ENCODE measurements at places on chromosomes 6 and 20.

DNA sequence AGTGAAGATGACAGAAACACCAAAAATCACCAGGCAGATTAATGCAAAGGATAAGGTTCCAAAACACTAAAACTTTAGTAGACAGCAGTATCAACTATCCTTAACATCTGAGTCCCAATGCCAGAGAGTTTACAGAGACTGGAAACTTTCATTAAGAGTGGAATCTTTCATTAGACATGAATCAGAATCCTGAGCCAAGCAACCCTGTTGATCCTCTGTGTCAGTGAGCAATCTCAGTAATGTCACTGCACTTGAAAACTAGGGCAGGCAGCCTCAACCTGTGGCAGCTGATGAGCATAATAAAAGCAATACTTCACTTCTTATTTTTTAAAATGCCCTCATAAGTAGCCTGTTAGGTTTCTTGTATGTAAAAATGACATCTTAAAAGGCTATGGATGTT, 252.8 kb upstream of the PLN start:
- no peak for DNase-seq

GRCh38 chr6:152472325-152472724, 164.8 kb downstream of the SYNE1 start:
- DNase-seq: no peak

GRCh38 chr6:7636151-7636550, 46.2 kb downstream of the SNRNP48 start:
- no peak for DNase-seq

- DNase-seq: no peak
Observed at GRCh38 chr6:127464881-127465459, 5.8 kb upstream of the KIAA0408 start.

GRCh38 chr6:156955494-156956183, 178.5 kb downstream of the ARID1B start:
- DNase-seq: no peak

DNA sequence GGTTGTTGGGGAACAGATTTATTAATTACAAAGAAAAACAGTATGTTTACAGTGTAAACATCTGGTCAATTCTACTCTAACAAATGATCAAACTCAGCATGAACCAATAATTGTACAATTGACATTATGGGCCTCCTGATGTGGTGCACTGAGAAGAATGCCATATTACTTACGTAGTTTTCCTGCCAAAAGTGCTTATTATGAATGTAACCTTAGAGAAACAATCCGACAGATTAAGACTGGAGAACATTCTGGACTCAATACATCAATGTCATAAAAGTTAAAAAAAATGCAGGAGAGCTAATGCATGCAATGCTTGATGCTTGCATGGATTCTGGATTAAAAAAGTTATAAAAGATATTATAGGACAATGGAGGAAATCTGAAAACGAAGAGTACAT, 69.0 kb downstream of the LYRM4 start:
- DNase-seq: no peak

GRCh38 chr6:37565267-37566110, 65.8 kb upstream of the CCDC167 start:
- DNase-seq: no peak

DNA sequence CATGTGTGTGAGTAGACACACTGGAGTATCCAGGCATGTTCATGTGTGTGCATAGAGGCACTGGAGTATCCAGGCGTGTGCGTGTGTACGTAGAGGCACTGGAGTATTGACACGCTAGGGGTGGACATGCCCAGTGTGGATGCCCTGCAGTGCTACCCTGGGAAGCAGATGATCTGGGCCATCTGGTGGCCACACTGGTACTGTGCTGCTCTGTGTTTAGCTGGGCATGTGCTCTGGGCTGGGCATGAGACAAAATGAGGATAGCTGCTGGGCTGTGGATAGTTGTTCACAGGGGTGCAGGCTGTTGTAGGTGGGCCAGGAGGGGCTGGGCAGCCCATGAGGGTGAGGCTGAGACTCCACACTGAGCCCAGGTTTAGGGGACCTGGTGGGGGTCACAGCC, 24.0 kb upstream of the NPBWR2 start:
- DNase-seq: no peak

DNA sequence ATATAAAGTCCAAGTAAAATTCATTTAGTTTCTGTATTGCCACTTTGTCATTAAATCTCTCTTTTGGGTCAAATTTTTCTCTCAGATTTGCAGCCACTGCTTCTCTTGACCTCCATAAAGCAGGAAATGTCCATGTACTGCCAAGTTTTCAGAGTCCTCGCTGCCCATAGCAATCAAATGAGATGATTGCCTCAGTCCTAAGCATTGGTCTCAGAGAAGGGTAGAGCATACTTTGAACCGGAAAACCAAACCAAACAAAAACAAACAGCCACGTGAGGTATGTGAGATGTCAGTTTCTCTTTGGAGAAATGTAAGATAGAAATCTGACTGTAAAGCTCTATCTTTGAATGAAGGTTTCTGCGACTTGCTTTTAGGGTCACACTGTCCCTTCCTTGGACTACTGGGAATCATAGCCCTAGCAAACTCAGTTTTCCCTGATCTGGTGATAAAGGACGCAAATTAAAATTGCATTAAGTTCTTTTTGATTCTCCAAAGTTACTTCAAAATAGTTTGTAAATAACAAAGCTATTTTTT, 505.4 kb upstream of the CITED2 start:
- no peak for DNase-seq

DNA sequence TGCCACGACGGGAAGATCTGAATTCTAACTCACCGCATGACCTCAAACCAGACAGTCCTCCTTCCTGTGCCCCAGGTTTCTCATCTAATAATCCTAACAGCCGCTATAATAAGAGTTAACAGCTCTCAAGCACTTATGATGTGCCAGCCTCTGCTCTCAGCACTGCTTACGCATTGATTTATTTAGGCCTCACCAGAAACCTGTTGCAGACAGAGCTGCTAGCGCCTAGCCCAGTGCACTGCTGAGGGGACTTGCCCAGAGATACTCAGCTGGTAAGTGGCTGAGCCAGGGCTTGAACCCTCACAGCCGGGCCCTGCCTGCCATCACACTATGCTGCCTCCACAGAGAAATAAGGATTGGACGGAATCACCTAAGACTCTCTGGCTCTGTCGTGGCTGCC, 37.7 kb downstream of the GRM4 start:
- DNase-seq: no peak

DNA sequence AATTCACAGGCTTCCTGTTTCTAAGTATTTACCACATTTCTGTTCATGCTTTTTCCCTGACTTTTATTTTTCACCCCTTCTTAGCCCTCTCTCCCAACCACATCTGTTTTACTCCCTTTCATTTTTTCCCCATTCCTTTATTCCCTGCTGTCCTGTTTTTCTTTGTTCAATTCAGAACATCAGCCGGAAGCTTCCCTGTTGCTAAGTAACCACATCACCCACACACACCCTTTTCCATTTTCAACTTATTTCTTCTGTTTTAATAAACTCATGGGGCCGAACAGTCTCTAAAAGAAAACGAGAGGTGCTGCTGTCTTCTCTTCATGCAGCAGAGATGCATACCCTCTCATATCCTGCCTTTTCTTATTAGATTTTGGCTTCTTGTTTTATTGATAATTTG, 53.5 kb upstream of the CEP85L start:
- no peak for DNase-seq
